Right renal cortex interstitium (tissue), 3 donors: ENCODE measurements at places on chromosomes 6 and 20. TPM values are rescaled to one million over a fixed set of nuclear protein-coding genes. Genes with fewer than 3 reads are reported as not detected.
A peak's percentile ranks its signal among the peaks of the same experiment; 100 is the strongest.

DNA sequence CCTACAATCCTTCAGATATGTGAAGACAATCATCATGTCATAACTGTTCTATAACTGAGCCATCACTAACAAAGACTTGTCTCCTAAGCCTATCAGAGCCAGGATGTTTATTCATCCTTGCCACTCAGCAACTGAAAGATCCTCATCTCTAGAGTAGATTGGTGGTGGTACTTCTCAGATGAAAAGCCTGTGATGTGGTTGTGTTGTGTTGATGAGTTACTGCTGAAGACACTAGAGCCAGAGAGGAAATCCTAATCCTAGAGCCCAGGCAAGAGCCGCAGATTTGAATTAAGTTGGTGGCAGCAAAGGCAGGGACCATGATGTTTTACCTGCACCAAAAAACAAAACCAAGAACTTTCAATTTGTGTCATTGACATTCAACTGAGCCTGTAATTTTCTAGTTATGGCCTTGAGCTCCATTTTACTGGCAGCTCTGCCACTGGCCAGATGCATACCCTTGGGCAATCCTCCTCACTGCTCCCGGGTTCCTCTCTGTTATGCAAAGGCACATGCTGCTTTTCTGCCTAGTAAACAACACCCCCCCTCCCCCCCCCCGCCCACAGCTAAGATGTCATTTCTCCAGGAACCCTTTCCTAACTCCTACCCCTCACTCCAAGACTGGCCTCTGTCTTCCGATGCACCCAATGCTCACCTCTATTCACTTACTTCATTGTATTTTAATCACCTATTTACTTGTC is 50.2 kb upstream of the REV3L start:
- DNase-seq, result no peak

DNA sequence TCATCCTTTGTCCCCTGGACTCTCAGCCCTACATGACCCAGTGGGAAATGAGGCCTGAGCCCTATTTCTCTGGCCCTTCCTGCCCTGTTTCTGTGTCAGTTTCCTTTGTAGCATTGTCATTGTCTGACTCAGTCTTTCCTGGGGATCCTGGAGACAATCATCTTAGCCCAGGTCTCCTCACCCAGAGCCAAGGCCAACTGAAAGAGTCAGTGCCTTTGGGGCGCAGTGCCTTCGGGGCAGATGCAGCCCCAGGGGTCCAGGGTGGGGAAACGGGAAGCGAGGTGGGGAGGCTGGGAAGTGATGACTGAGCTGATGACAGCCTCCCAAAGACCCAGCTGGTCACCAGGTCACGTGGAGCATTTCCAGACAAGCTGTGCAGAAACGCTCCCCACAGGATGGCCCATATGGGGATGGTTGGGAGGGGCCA is 93.3 kb upstream of the SULF2 start:
- DNase-seq, result no peak

DNA sequence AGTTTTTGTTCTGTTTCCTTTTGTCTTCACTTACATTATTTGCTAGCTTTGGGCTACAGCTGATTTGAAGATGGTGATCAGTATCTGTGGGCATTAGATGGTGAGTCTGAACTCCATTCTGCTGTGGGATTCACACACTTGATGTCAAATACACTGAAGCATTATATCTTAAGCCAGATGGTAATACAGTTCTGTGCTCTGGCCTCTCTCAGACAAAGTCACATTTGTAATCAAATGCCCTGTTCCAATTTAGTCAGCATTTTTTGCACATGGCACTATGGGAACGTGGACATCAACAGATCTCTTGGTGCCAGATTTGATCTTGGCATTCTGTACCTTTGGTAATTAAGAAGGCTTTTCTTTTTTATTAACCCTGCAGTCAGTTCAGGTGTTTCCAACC is 56.0 kb downstream of the SASH1 start:
- DNase-seq, result no peak

DNA sequence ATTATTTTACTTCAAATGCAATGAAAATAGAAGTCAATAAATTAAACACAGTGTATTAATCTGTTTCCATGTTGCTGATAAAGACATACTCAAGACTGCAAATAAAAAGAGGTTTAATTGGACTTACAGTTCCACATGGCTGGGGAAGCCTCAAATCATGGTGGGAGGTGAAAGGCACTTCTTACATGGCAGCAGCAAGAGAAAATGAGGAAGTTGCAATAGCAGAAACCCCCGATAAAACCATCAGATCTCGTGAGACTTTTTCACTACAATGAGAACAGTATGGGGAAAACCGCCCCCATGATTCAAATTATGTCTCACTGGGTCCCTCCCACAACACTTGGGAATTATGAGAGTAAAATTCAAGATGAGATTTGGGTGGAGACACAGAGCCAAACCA is 82.2 kb downstream of the GPR63 start:
- DNase-seq, result no peak

EYA4 gene
- 17.5 TPM for polyA plus RNA-seq

DNA sequence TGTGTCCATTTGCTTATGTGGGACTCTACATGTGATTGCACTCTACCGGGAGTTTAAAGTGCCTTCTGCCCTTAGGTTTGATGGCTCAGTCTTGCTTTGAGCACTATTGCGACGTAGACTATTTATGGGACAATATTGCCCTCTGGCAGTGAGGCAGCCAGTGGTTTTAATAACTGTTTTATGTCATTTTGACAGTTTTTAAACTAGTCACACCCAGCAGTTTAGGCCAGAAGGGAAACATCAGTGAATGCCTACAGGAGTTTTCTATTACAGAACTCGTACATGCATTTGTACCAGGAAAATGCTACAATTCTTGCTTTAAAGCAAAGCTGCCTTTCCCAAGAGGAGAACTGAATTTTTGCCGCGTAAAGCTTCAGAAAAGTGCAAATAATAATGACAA is 813.7 kb downstream of the KIF16B start:
- DNase-seq, result peak; percentile 23

DNA sequence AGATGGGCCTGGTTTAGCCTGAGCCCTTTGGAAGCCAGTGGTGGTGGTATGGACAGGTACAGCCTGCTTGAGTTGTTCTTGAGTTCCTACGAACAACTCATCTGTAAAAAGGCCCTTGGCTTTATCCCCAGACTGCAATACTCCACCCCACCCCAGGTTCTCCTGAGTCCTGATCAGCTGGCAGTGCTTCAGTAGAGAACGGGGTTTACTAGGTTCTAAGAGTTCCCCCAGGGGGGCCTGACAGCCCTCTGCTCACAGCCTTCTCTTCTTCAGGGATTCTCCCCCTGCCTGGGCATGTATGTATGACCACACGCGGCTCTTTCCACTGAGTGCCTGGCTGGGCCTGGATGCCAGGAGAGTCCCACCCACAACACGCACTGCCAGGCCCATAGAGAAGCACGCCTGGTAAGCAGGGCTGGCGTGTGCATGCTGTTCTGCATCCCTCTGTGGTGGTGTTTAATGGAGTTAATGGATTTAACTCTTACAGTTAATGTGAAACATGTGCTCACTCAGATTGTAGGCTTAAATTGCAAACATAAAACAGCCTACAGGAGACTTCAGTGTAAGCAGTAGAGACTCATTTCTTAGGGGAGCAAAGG is 44.3 kb upstream of the SLC4A11 start:
- DNase-seq, result no peak

DNA sequence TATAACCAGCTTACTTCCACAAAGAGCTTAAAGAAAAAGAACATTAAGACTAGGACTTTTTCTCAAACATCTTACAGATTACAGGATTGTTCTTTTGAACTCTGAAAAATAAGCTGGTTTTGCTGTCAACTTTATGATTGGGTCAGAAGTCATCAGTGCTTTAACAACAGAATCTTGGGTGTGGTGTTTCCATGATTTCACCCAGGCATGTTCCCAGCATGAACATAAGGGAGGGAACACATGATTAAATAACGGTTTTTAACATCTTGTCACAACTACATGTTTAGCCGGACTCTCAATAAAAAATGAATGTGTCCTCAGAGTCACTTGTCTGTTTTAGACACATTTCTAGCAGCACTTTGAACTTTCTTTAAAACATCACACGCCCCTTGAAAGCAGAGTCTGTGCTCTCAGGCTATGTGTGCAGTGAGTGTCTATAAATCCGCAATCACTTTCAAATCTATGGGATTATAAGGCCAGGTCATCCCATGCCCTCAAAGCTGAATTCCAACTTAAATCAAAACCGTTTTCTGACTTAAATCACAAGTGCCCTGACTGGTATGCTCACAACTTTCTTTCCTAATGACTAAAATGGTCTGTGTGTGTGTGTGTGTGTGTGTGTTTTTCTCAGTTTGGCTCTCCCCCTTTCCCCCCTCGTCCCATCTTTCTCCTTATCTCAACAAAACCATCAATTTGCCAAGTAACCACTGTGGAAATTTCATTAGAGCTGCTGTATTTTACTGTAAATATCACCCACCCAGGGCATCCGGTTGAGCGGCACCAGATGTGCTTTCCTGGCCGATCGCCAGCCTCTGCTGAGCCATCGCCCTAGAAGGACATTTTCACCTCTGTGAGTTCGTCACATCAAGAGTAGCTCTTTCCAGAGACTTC is 216.8 kb upstream of the DTNBP1 start:
- DNase-seq, result peak; percentile 39

- no peak for DNase-seq
Observed at GRCh38 chr20:62792940-62793756, 3.1 kb upstream of the MRGBP start.

PKIB gene
- 1.7 TPM for polyA plus RNA-seq

GRCh38 chr6:20377623-20378265 is 23.9 kb upstream of the E2F3 start:
- DNase-seq, result no peak

DNA sequence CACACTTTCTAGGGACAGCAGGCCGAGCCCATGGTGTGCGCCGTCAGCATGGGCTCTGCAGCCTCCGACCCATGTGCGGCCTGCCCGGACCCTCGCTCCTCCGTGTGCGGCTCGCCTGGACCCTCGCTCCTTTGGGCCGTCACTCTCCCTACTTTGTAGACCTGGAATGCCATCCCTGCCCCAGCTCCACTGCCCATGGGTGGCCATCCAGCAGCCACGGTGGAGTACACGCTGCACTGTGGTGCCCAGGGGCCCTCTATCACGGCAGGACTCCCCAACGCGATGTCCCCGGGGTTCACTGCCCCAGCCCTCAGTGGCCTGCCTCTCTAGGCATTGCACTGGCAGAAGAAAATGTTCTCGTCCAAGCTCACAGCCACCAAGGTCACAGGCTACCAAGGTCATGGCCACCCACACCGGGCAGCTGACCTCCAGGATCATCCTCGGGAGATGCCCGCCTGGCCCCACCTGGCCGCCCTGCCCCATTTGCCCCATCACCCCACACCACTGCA is 24.1 kb upstream of the MRGBP start:
- DNase-seq, result no peak

GRCh38 chr6:161434350-161434749 is 160.5 kb upstream of the AGPAT4 start:
- DNase-seq, result no peak

DNA sequence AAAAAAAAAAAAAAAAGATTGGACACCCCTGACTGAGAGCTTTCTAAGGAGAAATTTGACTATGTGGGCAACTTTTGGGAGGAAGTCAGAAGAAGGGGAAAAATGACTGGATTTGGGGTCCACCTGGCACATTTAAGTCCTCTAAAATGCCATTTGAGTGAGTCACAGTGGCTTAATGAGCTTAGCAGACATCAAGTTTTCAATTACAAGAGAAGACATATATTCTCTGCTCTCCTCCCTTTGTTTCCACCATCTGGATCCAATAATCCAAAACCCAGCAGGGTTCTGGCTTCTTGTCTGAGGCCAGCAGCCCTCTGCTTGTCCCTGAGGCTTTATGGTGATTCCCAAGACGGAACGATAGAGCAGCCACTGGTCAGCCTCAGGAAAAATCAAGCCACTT is 6.9 kb downstream of the PI3 start:
- DNase-seq, result no peak

- no peak for DNase-seq
Observed at GRCh38 chr20:63475209-63475608, 2.8 kb upstream of the KCNQ2 start.

DNA sequence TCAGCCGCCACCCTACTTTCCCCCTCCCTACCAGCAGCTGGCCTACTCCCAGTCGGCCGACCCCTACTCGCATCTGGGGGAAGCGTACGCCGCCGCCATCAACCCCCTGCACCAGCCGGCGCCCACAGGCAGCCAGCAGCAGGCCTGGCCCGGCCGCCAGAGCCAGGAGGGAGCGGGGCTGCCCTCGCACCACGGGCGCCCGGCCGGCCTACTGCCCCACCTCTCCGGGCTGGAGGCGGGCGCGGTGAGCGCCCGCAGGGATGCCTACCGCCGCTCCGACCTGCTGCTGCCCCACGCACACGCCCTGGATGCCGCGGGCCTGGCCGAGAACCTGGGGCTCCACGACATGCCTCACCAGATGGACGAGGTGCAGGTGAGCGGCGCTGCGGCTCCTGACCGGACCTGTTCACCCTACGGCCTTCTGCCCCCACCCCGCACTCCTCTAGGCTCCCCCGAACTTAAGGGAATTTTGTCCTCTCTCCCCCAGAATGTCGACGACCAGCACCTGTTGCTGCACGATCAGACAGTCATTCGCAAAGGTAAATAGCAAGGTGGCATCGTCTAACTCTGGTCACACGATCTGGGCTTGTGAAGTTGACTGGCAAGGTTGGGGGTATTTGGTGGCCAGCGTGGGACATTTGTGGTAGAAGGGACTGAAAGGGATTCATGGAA is 2.3 kb downstream of the TFAP2C start:
- DNase-seq, result no peak

DNA sequence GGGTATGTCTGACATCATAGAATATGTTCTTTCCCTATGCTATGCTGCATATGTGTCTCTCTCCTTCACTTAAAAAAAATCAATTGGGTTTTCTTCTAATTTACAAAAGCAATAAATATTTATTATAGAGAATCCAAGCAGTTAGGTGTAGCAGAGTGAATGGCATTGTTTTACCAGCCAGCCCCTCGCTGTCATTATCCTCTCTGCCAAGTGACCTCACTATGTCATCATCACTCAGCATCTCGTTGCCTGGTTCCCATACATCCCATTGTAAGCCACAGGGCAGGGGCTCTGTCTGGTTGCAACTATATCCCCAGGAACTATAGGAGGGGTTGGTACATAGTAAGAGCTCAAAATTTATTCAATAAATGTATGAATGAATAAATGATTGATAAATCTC is 31.3 kb downstream of the KIAA0319 start:
- no peak for DNase-seq

DNA sequence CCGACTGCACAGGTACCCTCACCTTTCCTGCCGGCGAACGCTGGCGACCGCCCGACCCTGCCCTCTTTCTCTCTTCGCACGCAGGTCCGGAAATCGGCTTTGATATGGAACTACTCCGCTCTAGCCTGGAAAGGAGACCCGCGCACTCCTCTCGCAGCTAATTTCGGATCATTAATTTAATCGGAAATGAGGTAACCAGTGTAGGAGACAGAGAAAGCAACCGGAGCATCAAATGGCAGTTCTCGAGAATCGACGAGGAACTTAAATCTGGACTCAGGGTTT is 949 bp upstream of the ATXN1 start:
- DNase-seq, result no peak

GRCh38 chr6:84554074-84554473 is 210.3 kb downstream of the TBX18 start:
- DNase-seq, result no peak

- DNase-seq, result peak; percentile 41
Observed at GRCh38 chr6:29553268-29554057, 6.1 kb downstream of the UBD start.
